ENCODE measurements at places on chromosomes 2 and 18. TPM values are rescaled to one million over a fixed set of nuclear protein-coding genes. Genes with fewer than 3 reads are reported as not detected.

The FAM110C gene
- 0.09 TPM for total RNA-seq

The ANKRD23 gene
- total RNA-seq: 0.72 TPM

The TRMT61B gene
- total RNA-seq: 16.9 TPM

The RAD51AP2 gene
- not detected for total RNA-seq

The MYCN gene
- not detected for total RNA-seq

The MROH2A gene
- total RNA-seq: not detected

The FAM124B gene
- not detected for total RNA-seq

The TTL gene
- 41.4 TPM for total RNA-seq

The PSME4 gene
- 43.5 TPM for total RNA-seq

The NEB gene
- 0.12 TPM for total RNA-seq

The PLA2R1 gene
- 1.7 TPM for total RNA-seq

The REG1B gene
- not detected for total RNA-seq

The PDE1A gene
- total RNA-seq: 0.16 TPM

The CROCC2 gene
- total RNA-seq: not detected

The SPDYA gene
- 0.32 TPM for total RNA-seq

The NT5C1B gene
- total RNA-seq: not detected

The CABYR gene
- 10.4 TPM for total RNA-seq

The CD28 gene
- total RNA-seq: not detected

The RNF152 gene
- total RNA-seq: 0.05 TPM

The CTDP1 gene
- total RNA-seq: 17.0 TPM

The TPO gene
- total RNA-seq: 0.22 TPM

The TLX2 gene
- total RNA-seq: 0.44 TPM

The CPLX4 gene
- total RNA-seq: not detected

The SPRED2 gene
- total RNA-seq: 31.5 TPM

The RAB17 gene
- total RNA-seq: 0.21 TPM

The FAP gene
- 0.16 TPM for total RNA-seq

The HOXD8 gene
- 5.7 TPM for total RNA-seq

The C18orf54 gene
- total RNA-seq: 2.9 TPM

The LYPD6B gene
- total RNA-seq: 0.12 TPM

The HAAO gene
- total RNA-seq: not detected

The LAMA1 gene
- total RNA-seq: 0.07 TPM

The CCDC85A gene
- 0.20 TPM for total RNA-seq

The VIL1 gene
- 0.17 TPM for total RNA-seq

The GREB1 gene
- 2.8 TPM for total RNA-seq

The UGT1A10 gene
- total RNA-seq: not detected

The AMER3 gene
- total RNA-seq: not detected

The LRRTM1 gene
- not detected for total RNA-seq

The WDSUB1 gene
- 8.5 TPM for total RNA-seq

The PARD3B gene
- 1.1 TPM for total RNA-seq

The LIMS3 gene
- total RNA-seq: not detected

The PLCD4 gene
- 0.59 TPM for total RNA-seq

The HOXD13 gene
- total RNA-seq: 0.23 TPM

The TXNDC9 gene
- total RNA-seq: 55.6 TPM

The GPR17 gene
- 0.12 TPM for total RNA-seq

The GALR1 gene
- total RNA-seq: not detected

The MRO gene
- total RNA-seq: 0.05 TPM

The ABCB11 gene
- total RNA-seq: 0.01 TPM

The MALL gene
- total RNA-seq: 138 TPM
